ENCODE measurements at places on chromosomes 3 and 15.

DNA sequence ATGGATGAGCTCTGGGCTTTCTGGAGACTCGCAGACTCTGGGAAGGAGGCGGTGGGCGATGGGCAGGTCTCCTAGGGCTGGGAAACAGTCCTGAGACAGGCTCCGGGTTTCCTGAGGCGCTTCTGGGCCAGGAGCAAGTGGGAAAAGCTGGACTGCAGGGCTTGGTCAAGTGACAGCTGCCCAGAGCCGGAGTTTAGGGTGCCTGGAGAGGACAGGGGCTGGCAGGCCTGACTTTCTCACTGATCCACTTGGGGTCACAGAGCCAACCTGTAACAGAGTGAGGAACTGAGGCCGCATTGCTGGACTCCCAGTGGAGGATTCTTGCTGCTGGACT, 107.9 kb downstream of the APBA2 start:
- no peak for DNase-seq

DNA sequence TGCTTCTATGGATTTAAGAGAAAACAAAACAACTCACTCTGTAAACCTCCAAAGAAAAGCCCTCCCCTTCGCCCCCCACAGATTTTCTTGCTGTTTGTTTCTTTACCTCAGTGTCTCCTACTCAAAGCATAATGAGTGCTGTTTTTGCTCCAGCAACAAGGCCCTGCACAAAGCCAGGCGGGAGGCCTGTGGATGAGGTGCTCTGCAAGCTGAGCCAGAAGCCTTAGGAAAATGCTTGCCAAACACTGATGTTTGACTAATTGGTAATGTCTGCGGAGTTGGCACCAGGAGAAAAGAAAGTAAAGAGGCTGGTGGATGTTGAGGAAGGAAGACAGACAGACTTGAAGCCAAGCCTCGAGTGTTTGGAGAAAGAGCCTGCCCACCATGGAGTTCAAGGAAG, 99.7 kb downstream of the RARB start:
- DNase-seq: no peak

DNA sequence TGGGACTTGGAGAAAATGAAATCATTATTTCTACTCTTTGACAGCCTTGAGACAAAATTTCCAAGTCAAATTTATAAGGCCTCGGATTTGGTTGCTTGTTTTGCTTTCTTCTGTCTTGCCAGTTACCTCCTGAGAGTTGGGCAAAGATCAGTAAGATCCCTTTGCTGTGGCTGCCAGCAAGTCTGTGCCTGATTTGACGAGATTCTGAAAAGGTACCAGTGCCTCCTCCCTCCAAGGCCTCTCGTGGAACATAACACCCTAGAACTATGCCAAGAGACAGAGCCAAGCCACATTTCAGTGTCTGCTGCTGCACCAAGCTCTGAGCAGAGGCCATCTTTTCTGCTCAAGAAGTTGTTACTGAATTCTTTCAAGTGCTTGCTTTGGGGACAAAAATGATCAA, 61.0 kb downstream of the GTPBP8 start:
- no peak for DNase-seq

DNA sequence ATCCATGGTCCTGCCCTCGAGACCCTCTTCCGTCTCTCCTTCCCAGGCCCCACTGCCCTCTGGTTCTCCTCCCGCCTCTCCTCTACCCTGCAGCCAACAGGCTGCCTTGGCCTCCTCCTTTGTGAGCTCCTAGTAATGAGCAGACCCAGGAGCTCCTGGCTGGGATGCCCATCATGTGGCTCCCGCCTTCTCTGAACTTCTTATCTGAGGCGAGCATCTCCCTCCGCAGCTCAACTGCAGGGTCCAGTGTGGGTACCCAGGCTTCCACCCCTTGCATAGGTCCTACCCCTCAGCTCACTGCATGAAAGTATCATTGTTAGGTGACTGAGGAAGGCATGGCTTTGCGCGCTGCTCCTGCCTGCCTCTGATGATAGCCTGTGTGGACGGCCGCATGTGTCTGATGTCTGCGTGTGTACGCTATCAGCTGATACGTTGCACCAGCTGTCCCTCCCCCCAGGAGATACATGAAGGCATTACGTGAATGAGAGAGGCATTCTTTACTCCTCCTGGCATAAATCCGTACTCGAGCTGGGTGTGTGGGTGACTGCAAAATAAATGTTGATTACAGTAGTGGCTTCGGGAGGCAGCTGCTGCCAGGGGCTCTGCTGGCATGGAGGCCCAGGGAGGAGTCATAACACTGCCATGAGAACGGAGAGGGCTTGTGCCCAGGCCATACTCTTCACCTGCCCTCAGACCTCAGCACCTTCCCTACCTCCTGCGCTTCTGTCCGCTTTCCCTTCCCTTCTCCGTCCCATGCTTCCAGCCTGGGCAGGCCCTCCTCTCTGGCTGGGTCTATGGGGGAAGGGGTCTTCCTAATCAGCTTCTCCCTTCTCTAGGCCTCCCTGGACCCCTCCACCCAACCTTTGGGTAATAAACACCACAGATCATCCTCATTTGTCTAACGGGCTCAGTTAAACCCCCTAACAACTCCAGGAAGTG, 48.8 kb downstream of the ZNF710 start:
- DNase-seq: no peak

GRCh38 chr3:53168175-53168923, 7.3 kb downstream of the PRKCD start:
- DNase-seq: no peak

GRCh38 chr3:128491941-128492670, 895 bp downstream of the GATA2 start:
- no peak for DNase-seq

DNA sequence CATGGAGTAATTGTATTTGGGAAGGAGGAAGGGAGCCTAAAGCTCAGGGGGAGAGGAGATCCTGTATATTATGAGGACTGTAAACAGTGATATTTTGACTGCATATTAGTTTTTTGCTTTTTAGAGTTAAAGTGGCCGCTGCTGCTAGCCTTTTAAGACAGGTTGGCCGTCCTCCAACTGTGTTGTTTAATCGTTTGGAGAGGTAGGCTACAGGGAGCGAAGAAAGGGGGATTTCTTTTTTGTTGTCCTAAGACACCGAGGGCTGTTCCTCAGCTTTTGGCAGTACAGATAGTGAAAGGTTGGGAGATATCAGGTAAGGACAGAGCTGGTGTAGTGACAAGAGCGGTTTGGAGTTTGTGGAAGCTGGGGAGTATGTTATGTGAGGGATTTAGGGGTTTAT, 38.2 kb upstream of the RNF7 start:
- DNase-seq: no peak

DNA sequence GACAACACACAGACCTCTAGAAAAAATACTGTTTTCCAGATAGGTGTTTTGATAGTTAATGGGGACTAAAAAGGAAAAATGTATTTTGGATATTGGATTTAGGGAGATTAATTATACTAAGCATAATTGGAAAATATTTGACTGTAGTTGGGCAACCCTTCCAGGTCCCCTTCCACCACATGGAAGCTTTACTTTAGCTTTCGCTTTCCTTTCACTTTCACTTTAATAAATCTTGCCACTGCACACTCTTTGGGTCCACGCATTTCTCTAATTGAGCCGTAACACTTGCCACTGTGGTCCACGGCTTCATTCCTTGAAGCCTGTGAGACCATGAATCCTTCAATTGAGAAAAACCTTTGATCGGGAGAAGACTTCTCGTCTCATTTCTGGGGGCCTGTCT, 15.5 kb downstream of the GLDN start:
- no peak for DNase-seq

- no peak for DNase-seq
Observed at GRCh38 chr3:69683082-69683806, 56.0 kb upstream of the MITF start.
